HFFc6 (cell line): ENCODE measurements at places on chromosomes 2 and 18.

- no peak for DNase-seq
These were observed 76.9 kb downstream of the LDAH start for GRCh38 chr2:20745924-20746555.

DNA sequence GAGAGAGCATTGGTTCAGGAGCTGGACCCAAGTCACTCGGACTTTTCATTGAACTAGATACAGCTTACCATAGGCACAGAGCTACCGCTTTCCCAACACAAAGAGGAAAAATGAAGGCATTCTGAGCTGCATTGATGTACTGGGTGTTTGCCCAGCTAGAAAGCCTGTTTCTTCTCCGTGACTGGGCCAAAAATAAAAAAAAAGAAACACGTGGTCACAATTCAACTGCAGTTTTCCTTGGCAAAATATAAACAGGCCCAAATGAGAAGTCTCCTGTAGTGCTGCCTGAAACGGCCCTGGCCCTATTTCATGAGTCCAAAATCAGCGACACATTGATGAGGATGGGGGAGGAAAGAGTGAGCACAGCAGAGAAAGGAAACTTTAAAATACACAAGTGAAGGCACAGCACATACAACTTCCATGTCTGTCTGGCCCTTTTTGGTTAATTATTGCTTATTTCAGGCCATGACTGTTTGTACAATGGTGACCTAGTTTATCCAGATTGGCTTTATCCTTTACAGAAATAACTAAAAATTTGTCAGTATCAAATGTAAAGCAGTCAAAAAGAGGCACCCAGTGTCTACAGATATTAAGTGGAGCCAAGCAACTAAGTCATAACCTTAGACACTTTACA lies 179.7 kb downstream of the ICOS start:
- DNase-seq: no peak

DNA sequence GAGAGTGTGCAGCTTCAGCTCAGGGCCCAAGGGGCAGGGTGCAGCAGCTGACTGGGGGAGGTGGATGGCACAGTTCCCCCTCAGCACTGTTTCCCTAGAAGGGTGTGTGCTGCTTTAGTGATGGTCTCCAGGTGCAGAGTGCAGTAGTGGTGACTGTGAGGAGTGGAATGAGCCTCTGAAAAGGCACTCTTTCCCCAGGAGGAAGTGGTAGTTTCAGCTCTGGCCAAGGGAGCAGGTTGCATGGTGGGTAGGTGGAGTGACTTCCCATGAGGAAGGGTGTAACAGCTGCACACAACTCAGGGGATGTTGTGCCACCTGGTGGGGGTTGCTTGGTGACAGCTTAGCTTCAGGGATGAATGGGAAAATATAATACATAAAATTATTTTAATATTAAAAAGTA lies 251.5 kb upstream of the NXPH2 start:
- no peak for DNase-seq

DNA sequence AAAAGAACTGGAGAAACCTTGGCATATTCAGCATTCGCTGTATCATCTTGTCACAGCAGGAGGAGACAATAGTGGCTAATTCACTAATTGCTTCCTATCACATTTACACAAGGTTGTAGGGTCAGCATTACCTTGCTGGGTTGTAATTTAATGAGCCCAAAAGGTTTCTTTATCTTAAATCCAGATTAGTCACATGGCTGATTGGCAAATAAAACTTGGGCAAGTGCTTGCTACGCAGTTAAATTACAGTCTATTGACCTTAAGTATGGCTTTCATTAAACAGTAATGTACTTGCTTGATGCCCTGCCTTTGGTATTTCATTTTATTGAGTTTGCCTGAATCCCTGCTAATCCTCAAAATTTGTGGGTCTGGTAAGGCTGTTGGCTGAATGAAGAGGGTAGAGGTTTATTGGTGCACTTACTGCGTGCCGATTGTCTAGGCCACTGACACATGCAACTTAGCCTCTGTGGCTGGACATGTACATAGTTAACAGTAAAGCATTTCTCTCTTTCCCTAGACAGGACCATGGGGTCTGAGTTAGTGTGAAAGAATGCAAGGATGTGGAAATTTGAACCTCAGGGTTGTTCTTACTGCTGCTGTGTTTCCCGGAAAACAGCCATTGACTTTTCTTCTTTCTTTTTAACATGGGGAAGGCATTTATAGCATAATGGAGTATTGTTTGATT lies 34.3 kb downstream of the FMNL2 start:
- peak; percentile 86 for DNase-seq

DNA sequence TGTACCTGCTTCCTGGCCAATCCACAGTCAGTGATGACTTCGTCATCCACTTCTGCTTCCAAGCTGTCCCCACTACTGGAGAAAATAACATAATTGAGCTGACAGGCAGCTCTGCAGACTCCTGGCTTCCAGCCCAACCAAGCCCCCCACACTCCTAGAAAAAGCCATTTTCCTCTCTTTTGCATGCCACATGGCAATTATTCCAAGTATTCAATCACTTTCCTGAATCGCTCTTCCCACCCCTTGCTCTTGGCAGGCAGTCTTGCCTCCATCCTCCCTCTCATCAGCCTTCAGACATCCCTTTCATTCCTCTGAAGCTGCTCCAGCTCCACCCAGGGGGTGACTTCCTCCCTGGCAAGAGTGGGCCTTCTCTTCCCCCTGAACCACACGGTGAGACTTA lies 14.3 kb upstream of the ST8SIA5 start:
- DNase-seq: no peak

DNA sequence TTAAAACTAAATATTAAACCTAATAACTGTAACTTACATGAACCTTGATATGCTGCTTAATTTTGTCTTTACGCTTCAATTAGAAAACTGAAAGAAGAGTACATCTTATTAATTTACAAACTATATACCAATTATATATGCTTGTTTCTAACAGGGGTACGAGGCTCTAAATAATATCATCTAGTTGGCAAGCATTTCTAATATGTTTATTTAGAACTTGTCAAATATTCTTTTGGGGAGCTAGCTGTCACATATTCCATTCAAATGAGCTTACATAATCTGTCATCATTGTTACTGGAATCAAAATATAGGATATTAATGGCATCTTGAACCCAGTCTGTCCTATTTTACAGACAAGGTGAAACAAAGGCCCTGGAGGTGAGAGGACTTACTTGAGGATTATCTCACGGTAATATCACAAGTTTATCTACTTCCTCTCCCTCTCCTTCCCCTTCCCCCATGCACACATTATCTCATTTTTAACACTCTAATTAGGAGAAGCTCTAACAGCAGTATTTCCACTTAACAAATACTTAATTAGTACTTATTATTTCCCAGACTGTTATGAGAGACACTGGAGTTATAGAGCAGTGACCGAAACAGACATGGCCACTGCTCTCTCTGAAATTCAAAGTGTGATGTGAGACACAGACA lies 3.5 kb downstream of the PRKD3 start:
- DNase-seq: no peak

DNA sequence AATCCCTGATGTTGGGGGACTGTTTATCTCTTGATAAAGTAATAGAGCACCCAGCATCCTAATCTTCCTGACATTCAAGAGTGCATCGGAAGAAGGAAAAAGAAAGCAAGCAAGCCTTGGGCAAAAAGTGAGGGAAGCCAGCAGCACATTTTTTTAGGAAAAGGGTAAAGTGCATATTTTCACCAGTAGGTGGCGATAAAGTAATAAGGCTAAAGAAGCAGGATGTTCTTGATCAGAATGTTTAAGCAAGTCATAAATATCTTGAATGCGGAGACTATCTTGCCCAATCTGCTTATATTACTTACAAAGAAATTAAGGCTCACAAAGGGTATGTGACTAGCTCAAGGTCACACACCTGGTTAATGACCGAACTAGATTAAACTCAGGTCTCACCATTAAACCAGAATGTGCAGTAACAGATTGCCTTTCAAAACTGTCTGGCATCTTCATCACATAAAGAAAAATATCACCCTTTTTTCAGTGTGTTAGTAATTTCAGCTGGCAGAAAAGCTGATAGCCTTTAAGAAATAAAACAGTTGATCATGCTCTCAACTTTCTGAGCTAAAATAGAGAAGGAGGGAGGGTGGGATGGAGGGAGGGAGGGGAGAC lies 83.8 kb downstream of the VIT start:
- DNase-seq: peak; percentile 65

DNA sequence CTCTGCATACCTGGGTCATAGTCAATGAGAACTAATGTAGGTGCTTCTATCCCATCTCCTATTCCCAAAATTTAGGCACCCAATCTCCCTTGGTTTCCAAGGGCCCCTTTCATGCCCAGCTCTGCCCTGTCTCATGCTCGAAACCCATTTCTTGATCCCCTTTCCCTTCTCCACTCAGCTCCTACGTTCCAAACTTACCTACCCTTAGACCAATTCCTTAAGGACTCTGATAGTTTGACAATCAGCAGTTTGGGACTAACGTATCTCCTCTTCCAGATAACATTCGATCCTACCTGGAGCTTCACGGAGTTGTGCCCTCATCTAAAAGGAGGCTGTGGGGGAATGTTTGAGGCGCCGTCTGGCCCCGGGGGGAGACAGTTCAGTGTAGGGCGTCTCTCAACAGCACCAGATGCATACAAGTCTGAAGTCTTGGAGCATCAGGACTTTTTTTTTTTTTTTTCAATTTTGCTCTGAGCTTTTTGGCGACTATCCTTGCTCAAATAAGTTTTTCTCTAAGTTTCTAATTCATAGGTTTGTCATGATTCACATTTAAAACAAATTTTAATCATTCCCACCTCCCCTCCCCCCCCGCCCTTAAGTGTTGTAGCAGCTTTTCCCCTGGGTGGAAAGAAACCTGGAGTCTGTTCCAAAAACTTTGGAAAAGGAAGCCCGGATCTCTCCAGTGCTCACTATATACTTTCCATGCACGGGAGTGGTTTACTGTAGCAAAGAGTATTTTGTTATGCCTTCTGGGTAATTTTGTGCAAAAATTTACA lies 141.2 kb upstream of the LGALSL start:
- DNase-seq: no peak

GRCh38 chr2:224444021-224444420 lies 42.1 kb upstream of the FAM124B start:
- no peak for DNase-seq

DNA sequence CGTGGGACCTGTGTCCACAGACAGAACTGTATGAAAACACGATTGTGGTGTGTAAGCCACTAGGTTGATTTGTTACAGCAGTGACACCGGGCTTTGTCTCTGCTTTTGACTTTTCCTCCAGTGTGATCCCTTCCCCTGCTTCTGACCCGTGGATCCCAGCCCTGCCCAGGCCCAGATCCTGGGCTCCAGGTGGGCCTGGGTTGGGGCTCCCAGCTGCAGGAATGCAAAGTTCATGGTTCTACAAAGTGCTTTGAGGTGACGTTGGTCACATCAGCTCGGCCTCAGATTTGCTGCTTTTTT lies 26.8 kb downstream of the HPCAL1 start:
- DNase-seq: no peak

DNA sequence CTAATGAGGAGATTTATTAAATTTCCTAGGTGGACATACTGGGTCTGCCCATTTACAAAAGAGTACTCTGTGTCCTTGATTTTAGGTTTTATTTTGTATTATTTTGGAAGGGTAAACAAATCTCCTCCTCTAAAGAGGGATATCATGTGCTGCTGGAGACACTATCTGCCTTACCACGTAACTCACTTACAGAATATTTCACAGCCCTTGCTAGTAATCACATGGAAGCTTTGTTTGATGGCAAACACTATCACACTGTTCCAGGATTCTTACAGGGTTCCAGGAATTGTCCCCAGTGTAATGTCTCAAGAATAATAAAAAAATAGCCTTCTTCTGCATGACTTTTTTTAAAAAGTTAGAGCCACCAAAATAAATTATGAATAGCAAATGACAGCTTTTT lies 29.2 kb upstream of the ACVR1C start:
- no peak for DNase-seq

DNA sequence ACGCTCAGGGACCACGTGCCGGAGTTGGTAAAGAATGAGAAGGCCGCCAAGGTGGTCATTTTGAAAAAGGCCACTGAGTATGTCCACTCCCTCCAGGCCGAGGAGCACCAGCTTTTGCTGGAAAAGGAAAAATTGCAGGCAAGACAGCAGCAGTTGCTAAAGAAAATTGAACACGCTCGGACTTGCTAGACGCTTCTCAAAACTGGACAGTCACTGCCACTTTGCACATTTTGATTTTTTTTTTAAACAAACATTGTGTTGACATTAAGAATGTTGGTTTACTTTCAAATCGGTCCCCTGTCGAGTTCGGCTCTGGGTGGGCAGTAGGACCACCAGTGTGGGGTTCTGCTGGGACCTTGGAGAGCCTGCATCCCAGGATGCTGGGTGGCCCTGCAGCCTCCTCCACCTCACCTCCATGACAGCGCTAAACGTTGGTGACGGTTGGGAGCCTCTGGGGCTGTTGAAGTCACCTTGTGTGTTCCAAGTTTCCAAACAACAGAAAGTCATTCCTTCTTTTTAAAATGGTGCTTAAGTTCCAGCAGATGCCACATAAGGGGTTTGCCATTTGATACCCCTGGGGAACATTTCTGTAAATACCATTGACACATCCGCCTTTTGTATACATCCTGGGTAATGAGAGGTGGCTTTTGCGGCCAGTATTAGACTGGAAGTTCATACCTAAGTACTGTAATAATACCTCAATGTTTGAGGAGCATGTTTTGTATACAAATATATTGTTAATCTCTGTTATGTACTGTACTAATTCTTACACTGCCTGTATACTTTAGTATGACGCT lies 5.8 kb downstream of the MYCN start:
- DNase-seq: no peak

GRCh38 chr2:100842241-100842922 lies 22.4 kb downstream of the NPAS2 start:
- DNase-seq: no peak

DNA sequence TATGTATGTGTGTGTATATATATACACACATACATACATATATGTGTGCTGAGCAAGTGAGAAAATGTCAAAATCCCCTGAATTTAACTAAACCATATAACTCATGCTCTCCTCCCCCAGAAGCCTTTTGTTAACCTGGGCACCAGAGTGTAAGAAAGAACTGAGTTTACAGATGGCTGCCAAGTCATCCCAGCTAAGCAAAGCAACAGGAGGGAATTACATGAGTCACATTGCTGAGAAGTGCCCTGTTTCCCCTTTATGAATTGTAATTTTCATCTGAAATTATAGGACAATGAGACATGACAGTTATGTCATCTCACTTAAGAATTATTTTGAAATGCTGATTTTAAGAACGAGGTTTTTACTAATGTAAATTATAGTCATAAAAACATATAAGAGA lies 29.9 kb downstream of the SCN7A start:
- DNase-seq: no peak

DNA sequence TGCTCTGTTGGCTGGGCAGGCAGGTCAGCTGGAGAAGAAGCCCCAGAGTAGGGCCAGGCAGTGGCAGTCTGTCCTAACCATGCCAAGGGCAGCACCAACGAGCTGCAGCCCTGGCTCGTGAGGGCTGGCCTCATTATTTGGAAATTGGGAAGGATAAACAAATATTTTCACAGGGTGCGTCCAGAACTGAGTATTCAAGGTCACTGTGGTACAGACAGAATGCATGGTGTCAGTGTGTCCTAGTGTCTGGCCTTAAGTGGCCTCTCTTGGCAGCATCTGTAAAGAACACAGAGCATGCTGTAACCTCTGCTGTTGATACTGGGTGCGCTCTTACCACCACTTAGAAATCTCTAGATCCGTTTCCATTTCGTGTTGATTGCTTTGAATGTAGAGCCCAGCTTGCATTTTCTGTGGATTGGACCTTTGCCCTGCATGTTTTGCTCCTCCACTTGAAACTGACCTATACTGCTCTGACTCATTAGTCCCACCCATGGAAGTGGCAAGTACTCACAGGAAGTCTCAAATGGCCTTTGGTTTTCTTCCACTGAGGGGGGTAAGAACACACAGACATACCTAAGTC lies 88.2 kb downstream of the GREB1L start:
- DNase-seq: peak; percentile 79
